ENCODE measurements at places on chromosomes 3 and 15. TPM values are rescaled to one million over a fixed set of nuclear protein-coding genes. Genes with fewer than 3 reads are reported as not detected.

DNA sequence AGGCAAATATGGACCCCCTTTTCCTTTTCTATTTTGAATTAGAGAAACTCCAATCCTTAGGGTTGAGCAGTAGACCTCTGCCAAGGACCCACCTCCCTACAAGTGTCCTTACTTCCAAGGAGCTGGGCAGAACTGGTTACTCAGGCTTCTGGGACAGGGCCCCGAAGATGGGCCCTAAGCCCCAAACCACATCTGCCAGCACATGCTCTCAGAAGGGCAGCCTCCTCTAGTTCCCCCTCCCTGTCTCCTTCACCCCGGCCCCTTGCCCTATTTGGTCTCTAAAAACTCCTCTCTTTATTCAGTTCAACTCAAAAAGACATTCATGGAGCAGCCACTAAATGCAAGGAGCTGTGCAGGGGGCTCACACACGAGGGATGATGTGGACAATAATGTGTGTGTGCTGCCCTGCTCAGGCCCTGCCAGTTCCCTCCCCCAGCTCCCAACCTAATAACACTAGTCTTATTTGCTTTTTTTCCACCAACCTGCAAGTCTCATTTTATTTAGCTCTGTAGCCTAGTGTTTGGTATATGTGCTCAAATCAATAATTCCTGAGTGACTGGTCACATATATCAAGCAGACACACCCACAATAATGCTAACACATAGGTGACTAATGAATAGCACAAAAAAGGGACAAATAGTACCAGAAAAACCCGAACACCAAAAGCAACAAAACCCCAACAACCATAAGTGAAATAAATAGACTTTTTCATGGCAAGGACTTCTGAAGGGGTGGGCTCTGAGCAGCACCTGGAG lies 12.2 kb downstream of the ZDHHC3 start:
- DNase-seq, result no peak

SLC9C1 gene
- total RNA-seq, result not detected

CCR2 gene
- total RNA-seq, result 0.19 TPM

- DNase-seq, result no peak
Observed at GRCh38 chr3:29319262-29319661, 38.4 kb downstream of the RBMS3 start.

GRCh38 chr15:100033140-100033857 lies 300.1 kb upstream of the LYSMD4 start:
- no peak for DNase-seq

MUSTN1 gene
- total RNA-seq, result 0.51 TPM

GRCh38 chr3:118973050-118973449 lies 61.6 kb downstream of the IGSF11 start:
- DNase-seq, result no peak

GOLGA6L4 gene
- total RNA-seq, result 0.80 TPM

- no peak for DNase-seq
Observed at GRCh38 chr15:73982222-73982962, 9.7 kb downstream of the STOML1 start.

- no peak for DNase-seq
Observed at GRCh38 chr15:63881431-63881830, 47.7 kb upstream of the HERC1 start.

GRCh38 chr15:65963911-65964482 lies 94.7 kb downstream of the RAB11A start:
- DNase-seq, result no peak

- no peak for DNase-seq
Observed at GRCh38 chr15:73087098-73087497, 34.8 kb downstream of the NEO1 start.

DNA sequence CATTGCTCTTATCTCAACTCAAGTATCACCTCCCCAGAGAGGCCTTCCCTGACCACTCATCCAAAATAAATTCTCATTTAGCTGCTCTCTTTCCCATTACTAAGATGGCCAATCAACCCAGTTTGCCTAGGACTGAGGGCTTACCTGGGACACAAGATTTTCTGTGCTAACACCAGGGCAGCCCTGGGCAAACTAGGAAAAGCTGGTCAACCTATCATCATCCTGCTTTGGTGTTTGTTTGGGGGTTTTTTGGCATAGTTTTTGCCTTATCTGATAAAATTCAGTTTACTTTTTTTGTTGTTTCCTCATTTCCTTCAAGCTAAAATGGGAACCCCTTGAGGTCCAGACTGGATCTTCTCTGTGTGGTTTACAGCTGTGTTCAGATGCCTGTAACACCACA lies 131.4 kb upstream of the NR2F2 start:
- no peak for DNase-seq

ISLR2 gene
- not detected for total RNA-seq

- no peak for DNase-seq
Observed at GRCh38 chr15:74783072-74783807, 1.4 kb downstream of the CSK start.

AGTR1 gene
- total RNA-seq, result not detected

DNA sequence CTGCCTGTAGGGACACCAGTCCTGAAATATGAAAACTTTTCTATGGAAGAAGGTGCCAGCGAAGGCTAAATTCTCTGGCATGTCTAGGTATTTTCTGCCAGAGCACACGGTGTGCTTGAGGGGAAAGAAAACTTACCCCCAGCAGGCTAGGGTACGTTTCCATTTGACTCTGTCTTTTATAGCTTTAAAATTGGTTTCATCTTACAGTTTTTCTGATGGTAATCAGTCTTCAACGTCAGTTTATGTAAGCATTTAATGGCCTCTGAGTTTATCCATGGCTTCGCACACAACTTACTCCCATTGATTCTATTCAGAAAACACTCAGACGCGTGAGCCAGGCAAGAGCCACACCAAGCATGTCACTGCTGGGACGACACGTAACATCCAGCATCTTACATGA lies 249.7 kb downstream of the ADAMTS17 start:
- DNase-seq, result no peak

GNAT1 gene
- not detected for total RNA-seq
